ENCODE measurements at places on chromosomes 7 and 10. TPM values are rescaled to one million over a fixed set of nuclear protein-coding genes. Genes with fewer than 3 reads are reported as not detected.

DNA sequence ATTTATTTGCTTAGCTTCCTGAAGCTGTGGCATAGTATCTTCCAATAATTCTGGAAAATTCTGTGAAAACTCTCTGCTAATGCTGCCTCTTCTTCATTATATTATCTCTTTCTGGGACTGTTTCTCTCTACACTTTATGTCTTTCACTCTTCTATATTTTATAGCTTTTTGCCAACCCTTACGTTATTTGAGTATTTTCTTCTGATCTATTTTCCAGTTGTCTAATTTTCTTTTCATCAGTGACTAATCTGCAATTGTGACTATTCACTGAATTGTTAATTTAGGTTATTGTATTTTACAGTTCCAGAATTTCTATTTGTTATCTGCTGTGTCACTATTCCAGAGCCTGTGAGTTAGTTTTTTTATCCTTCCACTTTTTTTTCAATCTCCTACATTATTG is 273.4 kb upstream of the PHYHIPL start:
- no peak for DNase-seq
- H3K4me1 ChIP-seq = no peaks in the 10 kb centered on the region
- no peak overlapping the region for H3K4me3 ChIP-seq
- H3K27me3 ChIP-seq = no peaks in the 10 kb centered on the region
- H3K36me3 ChIP-seq = no peaks in the 10 kb centered on the region

The GIMAP2 gene
- 30.5 TPM for total RNA-seq

DNA sequence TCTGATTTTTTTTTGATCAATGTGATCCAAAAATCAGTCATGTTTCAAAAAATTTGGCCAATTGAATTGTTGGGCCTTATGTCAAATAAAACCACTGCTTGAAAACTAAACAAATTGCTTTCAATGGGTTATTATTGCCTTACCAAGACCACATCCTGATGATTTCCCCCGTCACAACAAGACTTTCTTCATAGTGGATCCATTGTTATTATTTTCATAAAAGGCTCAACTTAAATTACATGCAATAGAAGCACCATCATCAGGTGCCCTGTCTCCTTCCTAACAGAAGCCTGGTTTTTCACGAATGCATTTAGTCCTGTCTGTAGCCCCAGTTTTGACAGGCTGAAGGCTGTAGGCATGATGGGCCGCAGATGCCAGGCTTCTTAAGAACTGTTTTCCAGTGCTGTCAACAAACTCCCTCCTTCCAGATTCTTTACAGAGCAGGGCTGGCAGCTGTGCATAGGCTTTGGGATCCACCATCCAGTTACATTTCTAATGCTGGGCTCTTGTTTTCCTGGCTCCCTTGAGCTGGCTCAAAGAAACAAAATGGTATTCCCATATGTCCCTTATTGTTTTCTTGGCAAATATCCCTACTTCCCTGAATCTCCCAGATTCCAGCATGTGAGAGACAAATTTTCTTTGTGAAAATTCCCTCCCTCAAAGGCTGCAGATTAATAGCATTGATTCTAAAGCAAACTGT is 302.0 kb downstream of the TWIST1 start:
- H3K36me3 ChIP-seq = no peaks in the 10 kb centered on the region
- no peak for DNase-seq
- no peaks in the 10 kb centered on the region for H3K4me1 ChIP-seq
- no peak overlapping the region for H3K4me3 ChIP-seq
- H3K27ac ChIP-seq = no peak overlapping the region
- H3K27me3 ChIP-seq = no peaks in the 10 kb centered on the region

GRCh38 chr10:133162178-133162909 is 2.3 kb downstream of the KNDC1 start:
- DNase-seq = no peak
- no peak overlapping the region for H3K4me3 ChIP-seq
- H3K27ac ChIP-seq = no peak overlapping the region
- no peaks in the 10 kb centered on the region for H3K36me3 ChIP-seq
- H3K27me3 ChIP-seq = peaks cover 1% of the 10 kb centered on the region

The PPP1R3A gene
- not detected for total RNA-seq

DNA sequence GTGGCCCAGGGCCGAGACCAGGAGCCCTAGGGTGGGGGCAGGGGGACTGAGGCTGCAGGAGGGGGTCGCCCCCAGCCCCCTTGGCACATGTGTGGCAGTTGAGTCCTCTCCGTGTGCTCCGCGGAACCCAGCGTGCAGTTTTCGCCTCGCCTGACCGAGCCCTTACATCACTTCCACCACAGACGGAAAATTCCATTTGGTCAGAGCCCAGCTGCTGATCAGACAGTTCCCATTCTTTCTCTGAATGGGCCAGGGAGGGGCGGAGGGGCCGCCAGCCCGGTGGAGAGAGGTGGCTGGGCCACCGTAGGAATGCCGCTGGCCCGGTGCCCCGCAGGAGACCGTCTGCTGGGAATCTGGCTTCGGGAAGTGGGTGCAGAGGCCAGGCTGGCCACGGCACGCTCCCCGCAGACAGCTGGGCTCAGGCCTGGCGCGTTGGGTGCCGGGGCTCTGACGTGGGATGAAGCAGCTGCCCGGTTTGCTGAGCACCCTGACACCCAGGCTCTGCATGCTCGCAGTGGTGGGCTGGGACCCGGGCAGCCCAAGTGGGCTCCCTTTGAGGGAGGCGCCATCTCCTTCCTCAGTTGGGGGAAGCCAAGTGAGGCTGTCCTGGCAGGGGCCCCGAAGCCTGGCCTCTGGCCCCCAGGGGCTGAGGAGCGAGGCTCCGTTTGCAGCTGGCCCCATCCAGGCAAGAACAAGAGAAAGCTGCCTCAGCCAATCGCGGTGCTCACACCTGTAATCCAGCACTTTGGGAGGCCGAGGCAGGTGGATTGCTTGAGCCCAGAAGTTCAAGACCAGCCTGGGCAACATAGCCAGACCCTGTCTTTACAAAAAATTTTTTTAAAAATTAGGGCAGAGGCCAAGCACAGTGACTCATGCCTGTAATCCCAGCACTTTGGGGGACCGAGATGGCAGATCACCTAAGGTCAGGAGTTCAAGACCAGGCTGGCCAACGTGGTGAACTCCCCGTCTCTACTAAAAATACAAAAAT is 9.9 kb downstream of the TTYH3 start:
- H3K27ac ChIP-seq = no peak overlapping the region
- DNase-seq = no peak
- H3K4me1 ChIP-seq = peaks cover 13% of the 10 kb centered on the region
- no peaks in the 10 kb centered on the region for H3K36me3 ChIP-seq

The CRYGN gene
- not detected for total RNA-seq

- H3K27me3 ChIP-seq = no peaks in the 10 kb centered on the region
- no peak for DNase-seq
- H3K36me3 ChIP-seq = no peaks in the 10 kb centered on the region
- H3K4me1 ChIP-seq = no peaks in the 10 kb centered on the region
These were observed 310.8 kb downstream of the MAGI2 start for GRCh38 chr7:79142706-79143105.
